ENCODE measurements at places on chromosomes 4 and X.

DNA sequence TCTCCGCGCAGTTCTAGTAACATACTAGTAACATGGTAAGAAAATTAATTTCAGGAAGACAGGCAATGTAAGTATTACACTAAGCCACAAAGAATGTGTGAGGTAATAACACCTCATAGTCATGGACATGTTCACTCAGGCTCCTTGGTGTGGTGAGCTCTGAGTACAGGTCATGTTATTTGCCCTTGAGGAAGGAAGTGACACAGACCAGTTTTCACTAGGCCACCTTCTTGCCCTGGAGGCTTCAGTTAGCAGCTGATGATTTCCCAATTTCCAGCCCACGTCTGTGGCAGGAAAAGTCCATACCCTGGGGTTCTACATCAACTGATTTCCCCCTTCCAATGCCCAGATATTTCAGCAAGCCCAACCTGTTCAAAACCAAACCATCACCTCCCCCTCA, 6.7 kb downstream of the APOO start:
- DNase-seq = no peak

DNA sequence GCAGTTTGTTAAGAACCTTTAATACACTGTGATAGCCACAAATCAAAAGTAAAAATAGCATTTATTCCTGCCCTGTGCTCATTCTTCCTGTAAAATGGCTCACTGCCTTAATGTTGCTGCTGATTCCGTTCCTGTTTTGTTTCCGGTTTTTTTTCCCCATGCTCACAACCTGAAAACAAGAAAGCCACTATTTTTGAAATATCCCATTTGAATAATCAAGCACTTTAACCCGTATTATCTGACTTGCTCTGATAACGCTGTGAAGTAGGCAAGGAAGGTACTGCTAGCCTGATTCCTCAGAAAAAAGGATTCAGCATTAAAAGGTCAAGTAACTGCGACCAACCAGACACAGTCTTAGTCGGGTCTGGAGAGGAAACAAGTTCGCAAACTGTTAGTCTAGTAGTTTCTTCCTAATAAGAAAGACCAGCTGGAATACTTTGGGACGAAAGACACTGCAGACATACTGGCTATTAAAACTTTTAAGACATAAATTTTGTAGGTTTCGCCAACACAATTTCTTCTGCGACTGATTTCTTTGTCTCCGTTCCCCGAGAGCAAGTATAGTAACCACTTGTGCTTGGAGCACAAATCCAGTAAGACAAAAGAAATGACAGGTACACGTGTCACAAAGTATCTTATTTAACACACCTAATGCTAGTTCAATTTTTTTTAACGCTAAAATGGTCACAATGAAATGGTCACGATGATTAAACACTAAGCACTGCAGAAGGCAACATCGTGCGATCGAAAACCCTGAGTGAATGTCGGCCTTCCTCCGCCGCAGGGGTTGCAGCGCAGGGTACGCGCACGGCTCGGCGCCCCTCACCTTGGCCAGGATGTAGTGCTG, 802 bp downstream of the COX18 start:
- DNase-seq = no peak

DNA sequence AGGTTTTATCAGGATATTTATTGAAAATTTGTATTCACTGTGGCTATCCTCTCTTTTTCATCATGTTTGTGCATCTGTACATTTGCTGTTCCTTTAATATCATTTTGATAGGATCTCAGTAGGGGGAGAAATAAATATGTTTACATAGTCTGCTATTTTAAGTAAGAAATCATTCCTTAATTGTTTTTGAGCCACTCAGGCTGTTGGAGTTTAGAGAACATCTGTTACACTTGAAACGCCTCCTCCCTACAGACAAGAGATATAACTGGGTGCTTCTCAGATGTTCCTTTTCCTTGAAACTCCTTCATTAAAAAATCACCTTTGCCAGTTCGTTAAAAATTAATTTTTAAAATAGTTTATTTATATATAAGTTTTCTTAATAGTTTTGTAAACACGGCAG, 59.4 kb downstream of the QRFPR start:
- no peak for DNase-seq

DNA sequence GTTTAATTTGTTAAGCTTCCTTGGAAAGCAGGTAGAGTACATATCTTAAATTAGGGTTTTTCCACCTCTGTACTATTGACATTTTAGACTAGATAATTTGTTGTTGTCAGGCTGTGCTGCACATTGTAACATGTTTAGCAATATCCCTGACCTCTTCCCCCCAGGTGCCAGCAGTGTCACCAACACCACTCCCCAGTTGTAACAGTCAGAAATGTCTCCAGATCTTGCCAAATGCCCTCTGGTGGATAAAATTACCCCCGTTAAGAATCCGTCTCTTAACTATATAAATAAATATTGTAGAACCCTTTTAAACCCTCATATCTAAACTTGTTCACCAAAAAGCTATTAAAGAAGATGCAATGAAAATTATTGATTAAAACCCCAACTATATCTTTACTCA, 161.5 kb downstream of the ARHGAP6 start:
- no peak for DNase-seq

DNA sequence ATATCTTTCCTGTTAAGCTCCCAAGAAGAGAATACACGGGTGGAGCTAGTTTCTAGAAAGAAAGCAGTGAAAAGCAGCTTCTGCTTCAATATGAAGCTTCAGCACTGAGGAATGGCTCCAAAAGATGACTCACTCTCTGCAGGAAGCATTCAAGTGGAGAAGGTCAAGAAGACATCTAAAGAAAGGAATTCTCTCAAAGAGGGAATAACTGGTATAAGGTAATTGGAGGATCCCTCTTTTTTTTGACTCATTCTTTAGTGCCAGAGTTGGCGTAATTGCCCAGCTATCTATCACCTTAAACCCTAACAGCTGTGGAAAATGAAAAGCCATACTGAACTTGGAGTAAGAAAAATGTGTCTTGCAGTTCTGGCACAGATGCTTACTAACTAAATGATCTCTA, 3.5 kb downstream of the EDA2R start:
- no peak for DNase-seq

Data from NCI-H1930 (cell line).